ENCODE measurements at places on chromosomes 5 and 9.

GRCh38 chr5:65029178-65029577, 260.4 kb downstream of the CWC27 start:
- H3K4me3 ChIP-seq = no peak overlapping the region
- no peaks in the 10 kb centered on the region for H3K4me1 ChIP-seq

- peak overlapping the region; percentile 66 for H3K4me3 ChIP-seq
- no peak overlapping the region for H3K27ac ChIP-seq
- peaks cover 83% of the 10 kb centered on the region for H3K27me3 ChIP-seq
These were observed 2.9 kb downstream of the BARX1 start for GRCh38 chr9:93952119-93952783.

- no peak overlapping the region for H3K27ac ChIP-seq
- no peaks in the 10 kb centered on the region for H3K36me3 ChIP-seq
- DNase-seq = no peak
These were observed 170.3 kb upstream of the WWC1 start for GRCh38 chr5:168121138-168121494.

- no peak overlapping the region for H3K4me3 ChIP-seq
- DNase-seq = no peak
- H3K27ac ChIP-seq = no peak overlapping the region
- H3K27me3 ChIP-seq = no peaks in the 10 kb centered on the region
These were observed 150.9 kb downstream of the NUDT12 start for GRCh38 chr5:103411711-103412110.

DNA sequence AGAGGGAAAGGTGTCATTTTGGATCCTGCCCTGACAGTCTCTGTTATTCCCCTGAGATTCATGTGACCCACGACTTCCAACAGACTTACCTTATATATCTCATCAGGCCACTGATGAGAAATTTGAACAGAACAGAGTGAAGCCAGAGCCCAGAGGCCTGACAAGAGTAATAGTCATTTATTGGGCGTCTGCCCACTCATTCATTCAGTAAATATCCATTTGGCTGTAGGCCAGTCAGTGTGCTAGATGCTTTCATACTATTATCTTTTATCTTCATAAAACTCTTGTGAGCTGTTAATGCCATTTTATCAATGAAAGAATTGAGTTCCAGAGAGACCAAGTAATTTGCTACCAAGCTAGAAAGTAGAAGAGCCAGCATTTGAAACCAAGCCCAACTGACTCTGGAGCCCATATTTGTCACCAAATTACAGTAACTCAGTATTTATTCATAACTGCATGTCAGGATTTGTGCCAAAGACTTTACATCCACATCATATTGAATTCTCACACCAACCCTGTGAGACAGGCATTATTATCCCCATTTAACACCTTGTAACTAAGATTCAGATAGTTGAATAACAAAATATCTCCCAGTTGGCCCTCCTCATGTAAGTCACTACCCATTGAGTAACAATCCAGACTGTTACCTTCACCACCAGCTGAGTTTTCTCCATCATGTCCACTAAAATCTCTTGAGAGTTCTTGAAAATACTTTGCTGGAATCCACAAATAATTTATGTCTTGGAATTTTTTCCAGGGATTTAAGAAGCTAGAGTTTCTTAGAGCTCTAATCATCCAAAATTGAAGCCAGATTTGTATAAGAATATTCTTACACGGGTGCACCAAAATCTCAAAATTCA, 2.5 kb downstream of the PTPDC1 start:
- H3K4me3 ChIP-seq = no peak overlapping the region
- H3K4me1 ChIP-seq = no peaks in the 10 kb centered on the region
- H3K36me3 ChIP-seq = no peaks in the 10 kb centered on the region
- H3K27ac ChIP-seq = no peak overlapping the region

DNA sequence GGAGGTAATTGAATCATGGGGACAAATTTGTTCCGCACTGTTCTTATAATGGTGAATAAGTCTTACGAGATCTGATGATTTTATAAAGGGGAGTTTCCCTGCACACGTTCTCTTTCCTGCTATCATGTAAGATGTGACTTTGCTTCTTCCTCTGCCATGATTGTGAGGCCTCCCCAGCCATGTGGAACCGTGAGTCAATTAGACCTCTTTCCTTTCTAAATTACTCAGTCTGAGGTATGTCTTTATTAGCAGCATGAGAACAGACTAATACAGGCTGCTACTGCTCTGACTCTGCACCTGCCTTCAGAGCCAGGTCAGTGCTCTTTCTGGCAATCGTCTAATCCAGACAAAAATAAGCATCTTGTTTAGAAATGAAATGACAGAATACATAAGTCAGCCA, 479.2 kb upstream of the TUSC1 start:
- H3K27ac ChIP-seq = no peak overlapping the region
- H3K27me3 ChIP-seq = no peaks in the 10 kb centered on the region
- DNase-seq = no peak
- no peaks in the 10 kb centered on the region for H3K4me1 ChIP-seq
- H3K4me3 ChIP-seq = no peak overlapping the region

DNA sequence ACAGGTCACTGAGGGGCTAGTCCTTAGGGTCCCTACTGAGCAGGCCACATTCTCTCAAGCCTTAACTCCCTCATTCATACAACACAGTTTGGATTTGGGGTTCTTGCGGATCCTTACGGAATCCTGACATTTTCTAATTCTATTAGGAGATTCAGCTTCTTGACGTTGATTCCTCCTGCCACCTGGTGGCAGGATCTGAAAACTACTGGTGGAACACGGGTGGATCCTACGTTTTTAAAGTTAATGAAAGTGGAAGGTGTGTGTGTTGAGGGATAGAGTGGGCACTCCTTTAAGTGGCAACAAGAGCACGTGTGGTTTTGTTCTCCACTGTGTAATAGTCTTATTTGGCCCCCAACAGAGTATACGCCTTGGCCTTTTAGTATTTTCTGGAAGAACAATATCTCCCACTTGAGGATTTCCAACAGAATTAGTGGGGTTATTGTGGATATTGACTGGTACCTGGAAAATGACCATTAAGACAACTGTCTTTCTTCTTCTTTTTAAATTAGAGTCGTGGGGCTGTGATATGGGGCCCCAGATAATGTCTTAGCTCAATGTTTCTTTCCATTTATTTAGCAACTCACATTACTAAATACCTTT, 25.2 kb downstream of the SLC28A3 start:
- H3K27me3 ChIP-seq = no peaks in the 10 kb centered on the region
- peak; percentile 1 for DNase-seq
- no peak overlapping the region for H3K4me3 ChIP-seq

GRCh38 chr9:27365707-27366376, 68.9 kb upstream of the EQTN start:
- no peaks in the 10 kb centered on the region for H3K27me3 ChIP-seq
- no peaks in the 10 kb centered on the region for H3K36me3 ChIP-seq
- H3K4me1 ChIP-seq = no peaks in the 10 kb centered on the region
- no peak overlapping the region for H3K27ac ChIP-seq
- DNase-seq = no peak

DNA sequence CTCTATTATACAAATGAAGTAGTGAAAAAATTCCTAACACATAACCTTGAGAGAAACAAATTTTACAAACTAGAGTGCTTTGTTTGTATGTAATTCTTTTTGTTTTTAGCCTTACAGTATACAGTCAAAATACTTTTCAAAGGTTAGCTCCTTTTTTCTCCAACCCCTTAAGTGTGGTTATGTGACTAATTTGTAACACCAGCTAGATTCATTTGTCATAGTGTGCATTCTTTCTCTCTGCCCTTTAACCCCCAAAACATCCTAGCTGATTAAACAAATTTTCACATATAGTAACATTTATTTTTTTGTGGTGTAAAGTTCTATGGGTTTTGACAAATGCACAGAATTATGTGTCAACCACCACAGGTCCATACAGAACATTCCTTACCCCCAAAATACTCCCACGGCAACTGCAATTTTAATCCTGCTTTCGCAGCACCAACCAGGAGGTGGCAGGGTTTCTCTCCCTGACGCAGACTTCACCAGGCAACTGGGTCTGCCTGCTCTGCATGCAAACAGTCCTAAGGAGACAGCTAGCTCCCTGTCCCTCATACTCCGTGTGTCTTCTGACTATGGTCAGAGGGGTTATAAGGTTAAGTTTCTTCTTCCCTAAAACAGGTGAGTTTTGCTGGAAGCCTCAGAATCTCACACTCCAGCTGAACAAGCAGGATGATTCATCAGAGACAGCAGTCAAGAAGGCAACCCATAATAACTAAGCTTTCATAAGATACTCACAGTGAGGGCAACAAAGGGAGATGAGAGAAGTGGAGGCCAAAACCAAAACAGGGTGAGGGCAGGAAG, 44.5 kb upstream of the NR5A1 start:
- H3K36me3 ChIP-seq = no peaks in the 10 kb centered on the region
- DNase-seq = no peak
- H3K4me1 ChIP-seq = no peaks in the 10 kb centered on the region
- no peak overlapping the region for H3K4me3 ChIP-seq
- H3K27ac ChIP-seq = no peak overlapping the region
- H3K27me3 ChIP-seq = no peaks in the 10 kb centered on the region
